ENCODE measurements at places on chromosomes 2 and 18. TPM values are rescaled to one million over a fixed set of nuclear protein-coding genes. Genes with fewer than 3 reads are reported as not detected.
A peak's percentile ranks its signal among the peaks of the same experiment; 100 is the strongest.

The BOK gene
- total RNA-seq: not detected

- no peak overlapping the region for H3K4me3 ChIP-seq
- H3K4me1 ChIP-seq: no peaks in the 10 kb centered on the region
- H3K27me3 ChIP-seq: peaks cover 7% of the 10 kb centered on the region
Observed at GRCh38 chr2:238988752-238989151, 140.9 kb downstream of the TWIST2 start.

- H3K36me3 ChIP-seq: no peaks in the 10 kb centered on the region
- DNase-seq: no peak
- H3K4me1 ChIP-seq: no peaks in the 10 kb centered on the region
- no peak overlapping the region for H3K4me3 ChIP-seq
- H3K27me3 ChIP-seq: peaks cover 9% of the 10 kb centered on the region
Observed at GRCh38 chr2:240250985-240251847, 110.8 kb upstream of the OTOS start.

DNA sequence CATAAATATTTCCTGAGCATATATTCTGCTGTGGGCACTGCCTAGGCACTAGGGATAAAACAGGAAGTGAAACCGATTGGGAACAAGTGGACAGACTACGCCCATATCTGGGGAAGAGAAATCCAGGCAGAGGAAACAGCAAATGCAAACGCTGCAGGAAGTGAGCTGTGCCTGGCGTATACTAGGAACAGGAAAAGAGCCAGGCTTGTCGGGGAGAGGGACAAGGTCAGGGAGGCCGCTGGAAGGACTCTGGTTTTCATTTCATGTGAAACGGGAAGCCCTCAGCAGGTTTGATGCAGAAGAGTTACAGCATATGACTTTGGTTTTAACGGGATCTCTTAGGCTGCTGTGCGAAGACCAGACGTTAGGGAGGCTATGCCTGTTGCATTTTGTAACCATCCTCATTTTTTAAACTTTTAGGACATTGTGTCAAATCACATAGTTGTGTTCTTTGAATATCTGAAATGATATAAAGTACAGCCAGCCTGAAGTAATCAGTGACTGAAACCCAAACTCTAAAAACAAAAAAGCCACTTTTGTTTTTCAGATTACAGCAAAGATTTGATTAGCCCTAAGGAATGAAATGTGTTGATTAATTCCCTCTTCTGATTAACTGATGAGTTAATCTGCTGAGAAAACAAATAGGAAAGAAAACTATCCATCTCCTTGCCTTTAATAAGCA lies 110.2 kb upstream of the PIEZO2 start:
- peaks cover 3% of the 10 kb centered on the region for H3K27me3 ChIP-seq
- no peak overlapping the region for H3K4me3 ChIP-seq
- no peaks in the 10 kb centered on the region for H3K36me3 ChIP-seq
- H3K4me1 ChIP-seq: no peaks in the 10 kb centered on the region

The MAP4K3 gene
- total RNA-seq: 10.6 TPM

- no peak overlapping the region for H3K27ac ChIP-seq
- DNase-seq: peak; percentile 17
- no peaks in the 10 kb centered on the region for H3K36me3 ChIP-seq
- no peak overlapping the region for H3K4me3 ChIP-seq
- peaks cover 4% of the 10 kb centered on the region for H3K27me3 ChIP-seq
Observed at GRCh38 chr2:215870986-215871385, 142.4 kb downstream of the MREG start.

DNA sequence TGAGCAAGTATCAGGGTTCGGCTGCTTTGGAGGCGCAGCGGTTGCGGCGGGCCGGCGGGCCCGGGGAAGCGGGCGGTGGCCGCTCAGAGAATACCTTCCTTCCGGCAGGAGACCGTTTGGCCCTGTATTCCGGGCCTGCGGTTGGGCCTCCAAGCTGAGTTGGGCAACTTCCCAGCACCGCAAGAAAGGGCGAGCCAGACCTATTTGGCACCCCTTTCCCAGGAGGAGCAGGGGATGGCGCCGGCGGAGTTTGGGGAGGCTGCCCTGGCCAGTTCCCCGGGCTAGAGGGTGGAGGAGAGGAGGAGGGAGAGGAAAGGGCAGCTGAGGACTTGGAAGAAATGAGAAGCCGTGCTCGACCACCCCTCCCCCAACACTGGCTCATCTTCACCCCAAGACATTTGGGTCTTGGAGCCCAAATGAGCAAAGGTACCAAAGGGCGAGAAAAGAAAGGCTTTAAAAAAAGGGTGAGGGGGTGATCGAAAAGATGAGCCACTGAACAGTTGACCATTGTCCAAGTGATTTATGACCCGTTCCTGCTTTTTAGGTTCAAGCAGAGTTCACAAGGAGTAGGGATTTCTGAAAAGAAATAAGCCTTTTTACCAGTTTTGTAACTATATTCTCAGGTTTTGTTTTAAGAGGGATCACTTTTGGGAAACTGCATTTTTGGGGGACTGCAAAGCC lies 8.4 kb downstream of the HOXD3 start:
- peaks cover 10% of the 10 kb centered on the region for H3K4me1 ChIP-seq
- H3K27ac ChIP-seq: no peak overlapping the region
- H3K27me3 ChIP-seq: peaks cover 75% of the 10 kb centered on the region
- no peak for DNase-seq

The PRSS56 gene
- total RNA-seq: not detected

GRCh38 chr18:33181016-33181415 lies 259.5 kb downstream of the CCDC178 start:
- no peaks in the 10 kb centered on the region for H3K36me3 ChIP-seq
- H3K27ac ChIP-seq: no peak overlapping the region
- no peaks in the 10 kb centered on the region for H3K4me1 ChIP-seq
- no peak overlapping the region for H3K4me3 ChIP-seq
- no peak for DNase-seq

GRCh38 chr2:96502891-96503636 lies 2.1 kb downstream of the NEURL3 start:
- no peaks in the 10 kb centered on the region for H3K27me3 ChIP-seq
- H3K36me3 ChIP-seq: no peaks in the 10 kb centered on the region
- H3K27ac ChIP-seq: no peak overlapping the region
- no peak overlapping the region for H3K4me3 ChIP-seq

The DNAJC10 gene
- 40.8 TPM for total RNA-seq

DNA sequence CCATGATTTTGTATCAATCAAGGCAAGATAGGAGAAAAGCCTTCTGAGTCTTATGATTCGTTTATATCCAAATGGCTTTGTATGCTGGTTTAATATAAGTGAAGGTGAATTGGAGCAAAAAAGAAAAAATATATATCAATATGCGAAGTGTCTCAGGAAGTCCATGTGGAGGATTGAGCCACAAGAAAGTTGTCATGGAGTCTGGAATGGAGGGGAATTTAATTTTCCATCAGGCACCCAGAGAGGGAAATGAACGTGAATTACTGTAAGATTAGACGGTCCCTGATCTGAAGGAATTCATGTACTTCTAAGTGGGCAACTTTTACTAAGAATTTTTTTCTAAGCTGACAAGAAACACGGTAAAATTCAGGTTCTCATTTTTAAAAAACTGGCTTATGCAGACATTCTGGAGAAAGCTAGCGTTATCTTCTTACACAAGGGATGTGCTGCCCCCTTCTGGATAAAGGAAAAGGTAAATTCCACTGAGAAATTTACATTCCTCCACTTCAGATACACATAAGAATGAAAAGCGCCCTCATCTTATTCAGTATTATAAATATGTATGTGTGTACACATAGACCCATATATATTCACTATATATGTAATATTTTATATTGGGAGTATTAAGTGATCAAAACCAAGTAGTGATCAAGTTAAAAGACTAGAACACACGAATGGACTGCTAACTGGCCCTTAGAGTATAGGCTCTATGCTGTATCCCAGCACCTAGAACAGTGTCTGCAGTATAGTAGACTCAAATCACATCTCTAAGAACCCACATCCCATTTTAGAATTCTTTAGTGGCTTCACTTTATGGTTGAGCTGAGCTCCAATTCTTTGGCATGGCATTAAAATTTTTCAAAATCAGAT lies 289.0 kb upstream of the TFPI start:
- H3K27me3 ChIP-seq: no peaks in the 10 kb centered on the region
- H3K36me3 ChIP-seq: no peaks in the 10 kb centered on the region
- no peak overlapping the region for H3K4me3 ChIP-seq
- DNase-seq: no peak
- no peaks in the 10 kb centered on the region for H3K4me1 ChIP-seq
- H3K27ac ChIP-seq: no peak overlapping the region

The TCF7L1 gene
- total RNA-seq: 0.07 TPM

- H3K4me3 ChIP-seq: no peak overlapping the region
- H3K4me1 ChIP-seq: no peaks in the 10 kb centered on the region
- H3K27me3 ChIP-seq: no peaks in the 10 kb centered on the region
- no peak overlapping the region for H3K27ac ChIP-seq
Observed at GRCh38 chr2:50658883-50659282, 373.0 kb downstream of the NRXN1 start.

DNA sequence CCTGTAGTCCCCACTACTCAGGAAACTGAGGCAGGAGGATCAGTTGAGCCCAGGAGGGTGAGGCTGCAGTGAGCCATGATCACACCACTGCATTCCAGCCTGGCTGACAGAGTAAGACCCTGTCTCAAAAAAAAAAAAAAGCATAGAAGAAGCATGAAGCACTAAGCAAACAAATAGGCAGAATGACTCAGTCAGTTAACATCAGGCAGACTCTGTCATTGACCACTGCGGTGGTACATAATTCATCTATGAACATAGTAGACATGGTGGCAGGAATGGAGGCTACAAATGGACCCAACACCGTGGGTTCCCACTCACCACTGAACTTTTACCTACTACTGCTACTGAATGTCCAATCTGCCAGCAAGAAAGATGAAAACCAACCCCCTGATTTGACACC lies 7.6 kb upstream of the ASXL2 start:
- no peaks in the 10 kb centered on the region for H3K27me3 ChIP-seq
- no peaks in the 10 kb centered on the region for H3K36me3 ChIP-seq
- no peak overlapping the region for H3K27ac ChIP-seq
- DNase-seq: no peak

- H3K4me1 ChIP-seq: peaks cover 62% of the 10 kb centered on the region
- H3K27ac ChIP-seq: no peak overlapping the region
- no peak overlapping the region for H3K4me3 ChIP-seq
- no peaks in the 10 kb centered on the region for H3K27me3 ChIP-seq
Observed at GRCh38 chr18:75264926-75265597, 54.5 kb downstream of the TSHZ1 start.

The FOXD4L1 gene
- 0.10 TPM for total RNA-seq

- H3K27me3 ChIP-seq: peaks cover 2% of the 10 kb centered on the region
- H3K36me3 ChIP-seq: peaks cover 1% of the 10 kb centered on the region
- H3K4me3 ChIP-seq: no peak overlapping the region
- no peaks in the 10 kb centered on the region for H3K4me1 ChIP-seq
- no peak for DNase-seq
Observed at GRCh38 chr2:14932285-14932684, 299.8 kb downstream of the LRATD1 start.

The VWA3B gene
- not detected for total RNA-seq

The EPB41L5 gene
- total RNA-seq: 2.3 TPM

DNA sequence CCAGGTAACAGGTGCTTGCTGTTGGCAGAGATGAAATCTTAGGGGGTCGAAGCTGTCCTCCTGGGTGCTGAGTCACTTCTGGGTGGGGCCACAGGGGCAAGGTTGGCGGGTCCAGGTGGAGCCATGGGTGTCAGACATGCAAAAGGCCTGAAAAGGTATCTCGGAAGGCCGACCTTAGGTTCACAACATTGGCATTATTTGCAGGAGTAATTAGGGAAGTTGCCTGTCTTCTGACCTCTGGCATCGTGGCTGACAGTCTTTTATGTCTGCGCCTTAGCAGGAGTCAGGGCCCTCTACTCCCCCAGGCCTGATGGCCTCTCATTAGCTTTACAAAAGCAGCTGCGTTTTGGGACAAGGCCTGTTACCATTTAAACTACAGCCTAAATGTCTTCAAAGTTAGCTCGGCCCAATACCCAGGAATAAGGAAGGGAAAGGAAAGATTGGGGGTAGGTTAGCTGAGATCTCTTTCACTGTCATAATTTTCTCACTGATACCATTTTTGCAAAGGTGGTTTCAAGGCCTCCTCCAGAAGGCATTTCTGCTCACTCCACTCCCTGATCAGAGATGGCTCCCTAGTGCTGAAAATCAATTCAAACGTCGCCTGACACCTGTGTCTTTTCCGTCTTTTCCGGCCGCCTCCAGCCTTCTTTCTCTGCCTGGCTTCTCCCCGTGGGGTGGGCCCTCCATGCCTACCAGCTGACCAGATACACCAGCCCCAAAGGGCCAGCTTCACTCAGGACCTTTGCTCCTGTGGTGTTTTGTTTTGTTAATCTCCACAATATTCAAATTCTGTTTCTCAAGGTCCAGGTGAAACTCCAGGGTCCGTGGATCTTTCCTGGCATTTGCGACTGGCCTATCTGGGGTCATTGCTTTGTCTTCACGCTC lies 90.8 kb downstream of the RHOB start:
- no peak overlapping the region for H3K27ac ChIP-seq
- H3K27me3 ChIP-seq: no peaks in the 10 kb centered on the region
- DNase-seq: no peak
- no peaks in the 10 kb centered on the region for H3K4me1 ChIP-seq

DNA sequence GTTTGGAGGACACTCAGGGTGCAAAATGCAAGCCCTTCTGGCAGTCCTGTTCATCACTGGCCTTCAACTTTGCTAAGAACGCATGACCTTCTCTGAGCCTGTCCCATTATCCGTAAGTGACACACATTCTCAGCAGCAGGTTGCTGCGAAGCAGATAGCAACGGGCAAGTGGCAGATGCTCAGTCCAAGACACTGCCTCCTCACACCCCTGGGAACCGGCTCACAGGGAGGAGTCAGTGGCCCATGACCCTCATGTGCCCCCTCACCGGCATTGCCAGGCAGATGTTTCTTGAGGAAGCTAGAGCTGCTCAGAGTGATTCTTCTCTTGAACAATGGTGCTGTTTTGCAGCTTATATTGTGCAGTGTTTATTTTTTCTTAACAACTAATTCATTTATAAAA lies 737.2 kb upstream of the HS6ST1 start:
- no peaks in the 10 kb centered on the region for H3K36me3 ChIP-seq
- no peaks in the 10 kb centered on the region for H3K4me1 ChIP-seq
- no peak for DNase-seq
- H3K27ac ChIP-seq: no peak overlapping the region
- no peaks in the 10 kb centered on the region for H3K27me3 ChIP-seq
- no peak overlapping the region for H3K4me3 ChIP-seq

DNA sequence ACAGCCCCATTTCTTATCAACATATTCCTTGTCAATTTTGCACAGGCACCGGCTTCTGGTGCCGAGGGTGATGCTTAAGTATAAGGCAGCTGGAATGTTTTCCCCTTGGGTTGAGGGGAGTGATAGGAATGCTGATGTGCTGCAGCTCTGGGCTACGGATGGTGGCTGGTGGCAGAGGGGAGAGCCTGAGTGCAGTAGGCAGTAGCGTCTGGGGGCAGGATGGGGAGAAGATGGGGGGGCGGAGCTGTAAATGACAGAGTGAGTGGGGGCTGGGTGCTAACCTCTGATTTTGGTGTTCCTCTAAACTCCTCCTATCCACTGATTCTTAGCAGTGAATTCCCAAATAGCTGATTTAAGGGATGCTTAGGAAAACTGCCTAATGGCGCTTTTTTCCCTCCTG lies 20.7 kb downstream of the TMEM178A start:
- peaks cover 34% of the 10 kb centered on the region for H3K27me3 ChIP-seq
- H3K27ac ChIP-seq: no peak overlapping the region
- no peak overlapping the region for H3K4me3 ChIP-seq

Measured in activated naive CD4-positive, alpha-beta T cell treated with anti-CD3 and anti-CD28 coated beads for 36 hours (primary cell).